ENCODE measurements at places on chromosomes 6 and 20. TPM values are rescaled to one million over a fixed set of nuclear protein-coding genes. Genes with fewer than 3 reads are reported as not detected.

DNA sequence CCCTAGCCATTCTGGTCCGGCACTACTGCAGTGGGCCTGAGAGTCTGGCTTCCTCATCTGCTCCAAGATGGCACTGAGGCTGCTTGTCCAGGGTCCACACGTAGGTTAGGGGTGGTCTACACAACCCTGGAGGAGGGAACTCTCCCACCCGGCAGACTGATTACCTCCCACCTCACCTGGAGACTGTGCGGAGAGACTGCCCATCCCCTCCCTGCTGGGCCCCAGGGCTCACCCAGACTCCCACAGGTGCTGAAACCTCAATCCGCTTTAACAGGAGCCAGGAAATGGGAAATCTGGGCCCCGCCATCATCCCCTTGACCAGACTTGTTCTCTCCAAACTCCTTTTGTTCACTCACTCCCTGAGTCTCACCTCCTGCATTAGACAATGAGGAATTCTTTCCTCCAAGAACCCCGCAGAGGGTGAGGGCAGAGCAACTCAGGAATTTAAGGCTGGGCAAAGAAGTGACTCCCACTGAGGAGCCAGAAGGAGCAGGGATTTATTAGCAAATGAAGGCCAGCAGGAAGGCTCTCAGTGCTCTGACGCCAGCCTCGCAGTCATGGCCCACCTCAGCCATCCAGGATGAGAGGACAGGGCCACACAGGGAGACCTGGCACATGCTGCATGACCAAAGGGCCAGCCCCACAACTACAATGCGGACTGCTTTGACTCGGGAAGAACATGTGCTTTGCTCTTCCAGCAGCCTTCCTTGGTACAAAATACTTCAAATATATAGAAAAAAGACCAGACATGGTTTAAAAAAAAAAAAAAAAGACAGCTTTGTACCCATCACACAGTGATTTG lies 53.0 kb downstream of the CDK5RAP1 start:
- no peak for DNase-seq

HMGN3 gene
- total RNA-seq, result 64.8 TPM

DNA sequence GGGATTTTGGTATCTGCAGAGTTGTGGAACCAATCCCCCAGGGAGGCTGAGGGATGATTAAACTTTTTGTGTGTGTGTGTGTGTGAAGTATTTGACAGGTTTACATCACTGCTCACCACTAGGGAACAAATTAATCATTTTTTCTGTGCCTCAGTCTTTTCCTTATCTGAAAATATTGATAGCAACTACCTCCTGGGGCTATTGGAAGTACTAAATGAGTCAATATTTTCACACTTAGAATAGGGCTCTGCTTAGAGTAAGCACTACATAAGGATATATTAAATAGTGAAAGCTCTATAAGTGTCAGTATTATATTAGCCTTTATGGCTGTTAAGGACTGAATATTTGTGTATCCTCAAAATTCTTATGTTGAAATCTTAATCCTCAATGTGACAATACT lies 155.2 kb upstream of the UST start:
- DNase-seq, result no peak

GRCh38 chr20:48740712-48741111 lies 87.1 kb downstream of the PREX1 start:
- no peak for DNase-seq

DNA sequence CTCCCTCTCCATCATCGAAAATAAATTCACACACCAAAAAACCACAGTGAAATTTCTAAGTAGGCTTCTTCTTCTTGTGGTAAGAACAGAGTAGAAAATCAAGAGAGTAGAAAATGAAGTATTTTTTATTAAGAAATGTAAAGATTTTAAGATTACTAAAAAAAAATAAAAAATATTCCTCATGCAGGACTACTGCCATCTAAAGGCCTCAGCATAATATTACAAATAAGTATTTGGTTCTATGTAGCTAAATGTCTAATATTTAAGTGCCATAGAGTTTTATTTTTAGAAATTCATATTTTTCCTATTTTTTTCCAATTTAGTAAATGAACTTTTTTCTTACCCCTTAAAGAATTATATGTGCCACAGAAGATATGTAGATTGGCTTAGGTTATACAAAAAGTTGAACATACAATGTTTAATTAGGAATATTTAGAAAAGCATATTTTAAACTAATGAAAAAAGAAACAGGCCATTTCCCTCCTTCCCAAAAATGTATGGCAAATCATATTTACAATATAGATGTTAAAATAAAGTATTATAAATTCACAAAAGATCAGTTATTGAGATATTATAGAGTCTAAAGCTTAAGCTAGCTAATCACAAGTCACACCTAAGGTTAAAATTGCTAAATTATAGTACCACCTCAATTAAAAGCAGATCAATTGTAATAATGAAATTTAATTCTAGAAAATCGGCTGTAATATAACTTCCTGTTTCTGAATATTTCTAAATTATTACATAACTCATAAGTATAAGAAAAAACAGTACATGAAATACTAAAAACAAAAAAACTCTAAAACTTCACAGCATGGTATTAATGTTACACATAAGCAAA lies 3.5 kb upstream of the NT5DC1 start:
- peak; percentile 19 for DNase-seq

MRPS18B gene
- total RNA-seq, result 43.8 TPM

RSPO3 gene
- not detected for total RNA-seq

- no peak for DNase-seq
Observed at GRCh38 chr6:153084393-153084792, 46.7 kb downstream of the RGS17 start.

- no peak for DNase-seq
Observed at GRCh38 chr6:147117580-147117979, 86.6 kb upstream of the STXBP5 start.

GRCh38 chr20:56350842-56351241 lies 7.9 kb upstream of the FAM210B start:
- no peak for DNase-seq

- no peak for DNase-seq
Observed at GRCh38 chr6:148827416-148828045, 80.7 kb downstream of the UST start.

DNA sequence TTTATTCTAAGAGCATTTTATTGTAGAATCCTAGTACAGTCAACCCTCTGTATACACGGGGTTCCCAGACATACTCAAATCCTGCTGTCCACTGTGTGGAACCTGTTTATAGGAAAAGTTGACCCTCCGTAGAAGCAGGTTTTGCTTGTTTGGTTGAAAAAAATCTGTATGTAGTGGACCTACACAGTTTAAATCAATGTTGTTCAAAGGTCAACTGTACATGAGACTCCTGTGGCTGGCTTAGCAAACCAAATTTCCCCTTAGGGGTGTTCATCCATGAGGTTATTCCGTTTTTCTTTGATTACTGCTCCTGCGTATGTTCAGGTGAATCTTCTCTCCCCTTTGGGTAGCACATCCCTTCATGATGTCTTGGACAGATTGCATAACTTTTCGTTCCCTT lies 387.0 kb upstream of the ZFP64 start:
- no peak for DNase-seq

- no peak for DNase-seq
Observed at GRCh38 chr6:52858416-52858815, 17.8 kb upstream of the GSTA5 start.

GRCh38 chr6:138007014-138007472 lies 100.2 kb downstream of the PERP start:
- DNase-seq, result no peak

GRCh38 chr6:4896401-4896800 lies 107.4 kb downstream of the RPP40 start:
- DNase-seq, result no peak

SMIM26 gene
- total RNA-seq, result 68.4 TPM

GRCh38 chr20:49352751-49353150 lies 74.9 kb upstream of the ZNFX1 start:
- DNase-seq, result no peak

- no peak for DNase-seq
Observed at GRCh38 chr6:18347021-18347577, 40.1 kb upstream of the RNF144B start.

SLC17A2 gene
- not detected for total RNA-seq

LY6G6D gene
- total RNA-seq, result not detected

DNA sequence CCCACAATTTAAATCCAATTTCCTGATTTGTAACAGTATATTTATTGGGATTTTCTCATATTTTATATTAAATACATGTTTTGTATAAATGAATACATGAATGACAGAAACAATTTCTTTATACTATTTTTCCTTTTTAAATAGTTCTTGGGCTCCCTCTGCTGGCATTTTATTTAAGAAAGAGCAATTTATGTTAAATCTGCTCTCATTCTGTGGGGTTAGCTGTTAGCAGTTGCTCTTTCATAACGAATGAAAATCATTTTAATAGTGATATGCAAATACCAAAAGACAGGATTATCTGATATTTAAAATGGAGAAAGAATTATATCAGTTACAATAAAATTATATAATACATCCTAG lies 118.3 kb downstream of the RALGAPA2 start:
- no peak for DNase-seq

- DNase-seq, result no peak
Observed at GRCh38 chr6:157911278-157911677, 70.4 kb upstream of the SYNJ2 start.

MYT1 gene
- not detected for total RNA-seq

NR2E1 gene
- not detected for total RNA-seq

- DNase-seq, result no peak
Observed at GRCh38 chr20:3646651-3647050, 16.5 kb downstream of the GFRA4 start.

CTAGE9 gene
- not detected for total RNA-seq

GRCh38 chr6:19320111-19320581 lies 517.0 kb upstream of the ID4 start:
- DNase-seq, result no peak

DNA sequence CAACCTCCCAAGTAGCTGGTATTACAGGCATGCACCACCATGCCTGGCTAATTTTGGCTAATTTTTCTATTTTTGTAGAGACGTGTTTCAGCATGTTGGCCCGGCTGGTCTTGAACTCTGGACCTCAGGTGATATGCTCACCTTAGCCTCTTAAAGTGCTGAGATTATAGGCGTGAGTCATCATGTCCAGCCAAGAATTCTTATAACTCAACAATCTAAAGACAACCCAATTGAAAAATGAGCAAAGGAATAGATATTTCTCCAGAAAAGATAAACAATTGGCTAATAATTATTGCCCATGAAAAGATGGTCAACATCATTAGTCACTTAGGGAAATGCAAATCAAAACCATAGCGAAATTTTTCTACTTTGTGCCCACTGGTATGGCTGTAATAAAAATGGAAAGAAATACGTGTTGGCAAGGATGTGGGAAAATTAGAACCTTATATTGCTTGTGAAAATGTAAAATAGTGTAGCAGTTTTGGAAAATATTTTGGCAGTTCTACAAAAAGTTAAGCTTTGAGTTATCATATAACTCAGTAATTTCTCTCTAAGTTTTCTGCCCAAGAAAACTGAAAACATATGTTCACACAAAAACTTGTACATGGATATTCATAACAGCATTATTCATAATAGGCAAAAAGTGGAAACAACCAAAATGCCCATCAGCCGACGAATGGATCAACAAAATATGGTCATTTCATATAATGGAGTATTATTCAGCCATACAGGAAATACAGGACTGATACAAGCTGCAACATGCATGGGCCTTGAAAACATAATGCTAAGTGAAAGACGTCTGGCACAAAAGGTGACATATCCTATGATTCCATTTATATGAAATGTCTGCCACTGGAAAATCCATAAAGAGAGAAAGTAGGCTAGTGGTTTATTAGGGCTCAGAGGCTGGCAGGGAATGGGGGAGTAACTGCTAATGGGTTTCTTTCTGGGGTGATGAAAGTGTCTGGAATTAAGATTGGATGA lies 87.8 kb downstream of the UTRN start:
- DNase-seq, result no peak

GRCh38 chr6:70673601-70674000 lies 5.9 kb downstream of the SMAP1 start:
- DNase-seq, result no peak

MED20 gene
- 8.8 TPM for total RNA-seq

- no peak for DNase-seq
Observed at GRCh38 chr20:20407891-20408805, 40.2 kb downstream of the INSM1 start.

IL17F gene
- total RNA-seq, result not detected

DNA sequence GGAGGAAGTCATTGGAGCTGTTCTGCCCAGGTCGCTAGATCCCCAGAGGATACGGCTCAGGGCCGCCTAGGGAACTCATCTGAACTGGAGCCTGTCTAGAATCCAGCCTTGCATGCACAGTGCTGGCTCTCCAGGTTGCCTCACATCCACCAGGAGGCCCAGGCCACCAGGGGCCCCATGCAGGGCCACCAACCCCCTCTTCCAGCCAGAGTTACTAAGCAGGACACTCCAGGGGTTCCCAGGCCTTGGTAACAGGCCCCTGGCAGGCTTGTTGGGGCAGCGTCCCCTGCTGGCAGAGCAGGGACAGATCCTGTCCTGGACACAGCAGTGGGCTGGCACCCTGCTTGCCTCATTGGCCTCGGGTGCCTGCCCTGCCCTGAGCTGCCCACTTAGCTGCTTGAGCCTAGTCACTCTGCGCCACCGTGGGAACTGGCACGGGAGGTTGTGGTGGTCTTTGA lies 35.3 kb downstream of the EFCAB8 start:
- no peak for DNase-seq

BMP2 gene
- not detected for total RNA-seq

GRCh38 chr6:3159805-3160781 lies 2.7 kb upstream of the TUBB2A start:
- DNase-seq, result peak; percentile 67

DNA sequence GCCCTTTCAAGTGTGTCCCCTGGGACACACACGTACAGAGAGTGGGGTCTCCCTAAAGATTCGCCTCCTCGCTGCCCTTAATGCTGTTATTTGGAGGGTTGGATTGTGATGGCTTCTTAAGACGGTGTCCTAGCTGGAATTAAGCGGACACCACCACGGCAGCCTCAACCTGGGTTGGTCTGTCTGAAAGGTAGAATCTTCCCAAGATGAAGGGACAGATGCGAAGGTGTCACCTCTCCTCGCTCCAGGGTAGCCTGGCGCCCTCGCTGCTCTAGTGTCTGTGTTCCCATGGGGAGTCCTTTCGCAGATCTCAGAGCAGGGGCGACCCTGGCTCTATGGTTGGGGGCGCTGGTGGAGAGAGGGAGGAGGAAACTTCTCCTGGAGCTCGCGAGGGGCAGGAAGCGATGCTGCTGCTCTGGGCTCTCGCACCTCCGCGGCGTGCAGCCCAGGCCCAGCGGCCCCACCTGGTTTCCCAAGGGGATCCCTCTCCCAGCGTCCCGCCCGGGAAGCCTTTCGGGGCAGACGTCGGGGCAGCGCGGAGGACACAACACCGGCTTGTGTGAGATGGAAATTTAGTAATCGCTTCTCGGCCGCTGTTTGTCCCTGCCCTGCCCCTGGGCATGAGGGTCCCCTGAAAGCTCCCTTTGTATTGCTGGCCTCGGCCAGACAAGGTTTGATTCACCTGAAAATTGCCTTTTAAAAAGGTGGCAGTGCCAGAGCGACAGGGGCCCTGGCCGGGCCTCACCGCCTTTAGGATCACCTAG lies 1.7 kb downstream of the RSPO3 start:
- no peak for DNase-seq

BMP6 gene
- total RNA-seq, result not detected

DNA sequence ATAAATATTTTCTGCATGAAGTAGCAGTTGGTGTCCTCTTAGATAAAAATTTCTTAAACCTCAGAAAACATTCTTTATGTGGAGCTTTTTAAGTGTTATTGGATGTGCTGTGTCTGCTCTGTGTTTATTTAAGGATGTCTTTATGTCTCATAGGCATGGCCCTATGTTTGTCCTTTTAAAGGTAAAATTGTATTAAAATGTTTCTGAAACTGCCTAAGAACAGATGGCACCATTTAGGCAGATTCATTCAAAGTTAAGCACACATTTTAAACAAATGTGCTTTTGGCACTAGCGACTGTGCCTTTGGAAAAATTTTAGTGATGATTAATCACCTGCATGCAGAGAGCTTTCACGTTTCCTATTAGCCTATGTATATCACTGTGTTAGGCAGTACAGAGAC lies 125.2 kb downstream of the KIF6 start:
- no peak for DNase-seq
